ENCODE measurements at places on chromosomes 5 and 9. TPM values are rescaled to one million over a fixed set of nuclear protein-coding genes. Genes with fewer than 3 reads are reported as not detected.
A peak's percentile ranks its signal among the peaks of the same experiment; 100 is the strongest.

The HMMR gene
- 29.3 TPM for total RNA-seq

- H3K36me3 ChIP-seq, result peaks cover 100% of the 10 kb centered on the region
- peak overlapping the region; percentile 51 for H3K27ac ChIP-seq
- no peaks in the 10 kb centered on the region for H3K27me3 ChIP-seq
- peaks cover 11% of the 10 kb centered on the region for H3K4me1 ChIP-seq
These were observed 32.8 kb downstream of the TUT7 start for GRCh38 chr9:86321373-86321772.

The SPAAR gene
- total RNA-seq, result 0.72 TPM

DNA sequence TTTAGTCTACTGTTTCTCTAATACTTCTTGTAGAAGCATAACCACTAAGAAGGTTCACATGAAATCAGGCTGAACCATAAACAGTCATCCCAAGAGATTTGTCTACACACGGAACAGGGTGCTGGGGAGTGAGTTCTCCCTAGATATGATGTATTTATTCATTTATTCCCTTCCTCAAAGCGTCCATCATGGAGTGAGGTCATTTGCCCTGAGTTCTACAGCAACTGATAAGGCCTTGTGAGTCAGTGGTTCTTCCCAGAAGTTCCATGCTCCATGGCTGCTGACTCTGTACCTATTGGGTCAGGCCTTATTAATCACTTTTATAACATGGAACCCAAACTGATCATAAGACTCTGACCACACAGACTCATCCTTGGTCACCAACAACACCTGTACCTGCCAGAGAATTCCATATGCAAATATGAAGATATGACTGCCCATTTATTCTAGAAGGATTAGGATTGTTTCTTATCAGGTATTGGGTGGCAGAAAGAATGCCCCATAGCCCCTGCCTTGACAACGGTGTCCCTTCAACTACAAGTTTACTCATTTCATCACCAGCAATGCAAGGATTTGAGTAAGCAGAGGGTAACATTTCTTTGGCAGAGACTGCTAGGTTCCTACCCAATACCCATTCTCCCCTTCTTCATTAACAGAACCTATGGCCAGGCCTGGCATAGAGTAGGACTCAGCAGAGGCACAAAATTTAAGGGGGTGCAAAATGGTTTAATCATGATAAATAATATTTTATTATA is 118.1 kb downstream of the LHFPL2 start:
- peak; percentile 42 for DNase-seq
- H3K36me3 ChIP-seq, result peaks cover 6% of the 10 kb centered on the region
- H3K27me3 ChIP-seq, result no peaks in the 10 kb centered on the region
- peaks cover 38% of the 10 kb centered on the region for H3K4me1 ChIP-seq
- H3K27ac ChIP-seq, result peak overlapping the region; percentile 92
- H3K4me3 ChIP-seq, result no peak overlapping the region

The RXFP3 gene
- not detected for total RNA-seq

DNA sequence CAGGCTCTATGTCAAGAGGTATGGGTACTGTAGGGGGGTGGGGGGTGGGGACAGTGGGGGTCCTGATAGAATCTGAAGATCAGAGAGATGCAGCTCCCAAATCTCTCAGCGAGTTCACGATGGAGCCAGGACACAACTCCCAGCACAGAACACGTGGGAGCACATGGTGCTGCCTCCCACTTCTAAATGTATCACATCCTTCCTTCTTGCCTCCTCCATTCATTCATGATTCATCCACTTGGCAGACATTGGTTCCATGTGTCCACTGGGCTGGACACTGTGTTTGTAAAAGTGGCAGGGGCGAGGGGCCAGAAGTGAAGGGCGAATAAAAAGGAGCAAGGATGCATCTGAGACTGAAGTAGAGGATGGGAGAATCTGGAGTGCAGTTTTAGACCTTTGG is 33.9 kb downstream of the SH3TC2 start:
- no peak for DNase-seq
- no peaks in the 10 kb centered on the region for H3K27me3 ChIP-seq
- no peaks in the 10 kb centered on the region for H3K36me3 ChIP-seq
- H3K4me3 ChIP-seq, result no peak overlapping the region
- no peak overlapping the region for H3K27ac ChIP-seq
- H3K4me1 ChIP-seq, result peaks cover 19% of the 10 kb centered on the region

GRCh38 chr5:65805089-65805488 is 83.1 kb downstream of the NLN start:
- no peak overlapping the region for H3K4me3 ChIP-seq
- no peak for DNase-seq
- no peaks in the 10 kb centered on the region for H3K4me1 ChIP-seq
- peaks cover 9% of the 10 kb centered on the region for H3K36me3 ChIP-seq

The DMRT3 gene
- not detected for total RNA-seq

The MRPS27 gene
- total RNA-seq, result 68.5 TPM
